HFFc6 (cell line): ENCODE measurements at places on chromosomes 5 and 9.

DNA sequence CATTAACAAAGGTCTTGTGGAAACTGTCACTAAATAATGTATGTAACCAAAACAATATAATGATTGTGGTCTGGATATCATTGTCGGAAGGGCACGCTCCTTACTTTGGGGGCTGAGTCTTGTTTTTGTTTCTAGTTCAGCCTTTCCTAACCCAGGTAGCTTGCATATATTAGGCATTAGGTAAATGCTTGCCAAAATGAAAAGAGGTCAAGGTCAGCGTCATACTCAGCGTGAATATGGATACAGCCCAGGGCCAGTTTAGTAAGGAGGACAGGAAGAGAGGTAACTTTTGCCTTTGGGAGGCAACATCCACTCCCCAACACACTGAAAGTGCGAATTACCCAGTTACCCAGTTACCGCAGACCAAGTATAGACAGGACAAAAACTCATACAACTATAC, 171.4 kb downstream of the RAB3C start:
- no peak for DNase-seq

- peak; percentile 66 for DNase-seq
These were observed 130.8 kb downstream of the C9orf152 start for GRCh38 chr9:110076894-110077725.

GRCh38 chr9:22913026-22913425, 466.4 kb downstream of the DMRTA1 start:
- no peak for DNase-seq

GRCh38 chr5:62707563-62707962, 128.9 kb downstream of the LRRC70 start:
- DNase-seq, result no peak

DNA sequence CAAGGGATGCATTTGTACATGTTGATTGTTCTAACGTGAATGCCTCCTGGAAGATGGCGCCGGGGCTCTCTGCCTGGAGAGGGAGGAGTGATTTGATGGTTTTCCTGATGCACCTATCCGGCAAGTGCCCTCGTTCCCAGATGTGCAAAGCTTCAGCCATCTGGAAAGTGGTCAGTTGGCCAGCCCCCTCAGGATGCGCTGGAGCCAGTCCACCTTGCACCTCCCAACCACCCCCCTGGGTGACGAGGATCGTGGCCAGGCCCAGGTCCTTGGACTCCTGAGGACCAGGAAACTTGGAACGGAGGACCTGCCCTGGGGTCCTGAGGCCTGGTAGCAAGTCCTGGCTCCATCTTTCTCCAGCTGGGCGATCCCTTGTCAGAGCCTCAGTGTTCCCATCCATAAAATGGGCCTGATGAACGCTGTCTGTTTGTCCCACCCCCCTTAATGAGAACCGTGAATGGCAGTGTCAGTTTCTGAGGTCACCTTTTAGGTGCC, 23.6 kb upstream of the RNU6ATAC start:
- DNase-seq, result no peak

DNA sequence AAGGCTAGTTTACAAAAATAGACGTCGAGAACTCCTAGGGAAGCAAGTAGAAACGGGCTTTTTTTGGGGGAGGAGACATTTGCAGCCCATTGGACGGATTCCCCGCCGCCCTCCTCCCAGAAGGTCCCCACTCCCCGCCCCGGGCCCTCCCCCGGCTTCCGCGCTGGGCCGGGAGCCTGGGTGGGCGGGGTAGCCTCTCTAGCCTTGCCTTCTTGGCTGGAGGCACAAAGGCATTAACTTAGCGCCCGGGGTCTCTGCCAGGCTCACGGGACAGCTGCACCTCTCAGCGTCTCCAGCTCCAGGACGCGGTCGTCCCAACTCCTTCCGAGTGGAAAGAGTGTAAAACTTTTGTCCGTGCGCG, at the start of gene DMRTA1:
Gene DMRTA1, plus strand, starts transcription at position 236 of the 361 bp plus-strand sequence. CDS start 242 bp downstream, outside the sequence.
- DNase-seq, result no peak

GRCh38 chr5:37849641-37850040, 9.8 kb upstream of the GDNF start:
- no peak for DNase-seq

DNA sequence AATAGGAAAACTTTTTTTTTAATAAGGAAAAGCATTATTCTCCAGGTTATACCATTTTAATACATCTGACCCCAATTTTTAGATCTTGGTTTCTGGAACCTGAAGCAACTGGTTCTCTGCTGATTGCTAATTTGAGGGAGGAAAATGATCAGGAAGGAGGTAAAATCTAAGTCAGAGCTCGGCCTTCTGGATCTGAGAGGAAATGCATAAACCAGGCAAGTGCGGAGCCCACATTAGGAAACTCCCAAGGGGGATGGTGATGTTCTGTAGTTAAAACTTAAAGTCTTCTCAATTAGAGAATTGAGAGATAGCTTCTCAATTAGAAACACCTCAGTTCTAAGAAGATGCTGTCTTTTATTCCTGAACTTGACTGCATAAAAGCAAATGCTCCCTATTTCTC, 113.5 kb downstream of the TSSK1B start:
- DNase-seq, result no peak

DNA sequence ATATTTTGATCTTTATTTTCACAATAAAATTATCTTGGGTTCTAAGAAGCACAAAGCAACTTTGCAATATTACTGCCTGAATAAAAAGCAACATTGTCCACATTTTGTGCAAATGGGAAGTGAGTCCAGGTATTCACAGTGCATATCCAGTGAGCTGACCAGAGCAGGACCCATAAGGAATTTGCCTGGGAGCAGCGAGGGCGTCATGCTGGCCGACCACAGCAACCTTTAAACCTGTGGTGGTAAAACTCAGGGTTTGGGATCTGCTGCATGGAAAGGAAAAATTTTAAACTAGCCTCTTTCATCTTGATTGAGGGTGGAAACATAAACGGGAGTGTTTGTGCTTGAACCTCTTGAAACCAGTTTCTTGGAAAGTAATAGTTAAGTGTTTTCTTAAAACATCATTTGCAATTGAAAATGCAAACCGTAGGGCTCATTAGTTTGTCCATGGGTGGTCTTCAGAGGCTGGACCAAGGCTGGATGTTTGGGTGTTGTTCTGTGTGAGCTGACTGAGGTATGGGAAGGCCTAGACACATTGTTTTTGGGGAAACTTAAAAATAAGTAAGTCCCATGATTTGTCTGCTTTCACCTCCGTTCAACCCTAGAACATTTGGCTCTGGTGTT, 85.0 kb upstream of the ANKH start:
- no peak for DNase-seq

DNA sequence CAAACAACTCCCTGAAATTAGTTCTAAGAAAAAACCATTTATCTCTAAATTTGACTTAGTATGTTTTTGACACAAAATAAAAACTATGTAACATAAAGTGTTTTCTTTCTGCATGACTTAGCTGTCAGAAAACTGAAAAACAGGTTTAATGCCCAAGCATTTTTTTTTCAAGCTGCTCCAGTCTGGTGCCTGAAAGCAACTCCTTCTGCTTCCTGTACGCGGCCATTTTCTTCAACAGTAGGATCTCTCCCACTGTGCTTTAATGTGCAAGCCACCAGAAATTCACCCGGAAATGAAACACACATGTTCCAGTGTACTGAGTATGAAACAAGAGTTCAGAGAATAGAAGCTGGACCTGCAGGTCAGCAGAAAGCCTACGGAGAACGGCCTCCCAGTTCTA, 161.2 kb downstream of the MED27 start:
- no peak for DNase-seq

- DNase-seq, result no peak
These were observed 124.9 kb upstream of the RUSC2 start for GRCh38 chr9:35364817-35365585.

DNA sequence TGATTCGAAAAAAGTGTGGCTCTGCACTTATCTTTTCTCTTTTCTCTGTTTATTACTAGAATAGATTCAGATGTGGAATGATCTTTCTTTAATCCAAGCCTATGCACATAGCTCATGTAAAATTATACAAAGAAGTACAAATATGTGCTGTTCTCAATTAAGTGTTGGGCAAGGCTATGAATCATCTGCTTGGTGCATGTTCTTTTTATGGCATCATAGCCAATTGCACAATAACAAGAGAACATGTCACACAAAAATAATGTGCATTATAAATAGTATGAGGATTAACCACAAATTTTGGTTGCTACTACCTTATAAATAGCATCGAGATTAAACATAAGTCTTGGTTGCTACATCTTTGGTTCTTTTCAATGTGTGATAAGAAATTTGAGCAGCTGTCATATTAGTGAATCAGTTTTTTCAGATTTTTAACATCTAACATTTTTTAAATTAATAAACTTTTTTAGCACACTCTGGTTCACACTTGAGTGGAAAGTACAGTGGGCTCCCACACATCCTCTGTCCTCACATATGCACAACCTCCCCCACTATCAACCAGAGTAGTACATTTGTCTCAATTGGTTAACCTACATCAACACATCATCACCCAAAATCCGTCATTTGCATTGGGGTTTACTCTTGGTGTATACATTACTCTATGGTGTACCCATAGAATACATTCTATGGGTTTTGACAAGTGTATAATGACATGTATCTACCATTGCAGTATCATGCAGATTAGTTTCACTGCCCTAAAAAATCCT, 6.8 kb upstream of the RECK start:
- peak; percentile 97 for DNase-seq

- no peak for DNase-seq
These were observed 14.0 kb downstream of the ATP10B start for GRCh38 chr5:160837749-160838593.

DNA sequence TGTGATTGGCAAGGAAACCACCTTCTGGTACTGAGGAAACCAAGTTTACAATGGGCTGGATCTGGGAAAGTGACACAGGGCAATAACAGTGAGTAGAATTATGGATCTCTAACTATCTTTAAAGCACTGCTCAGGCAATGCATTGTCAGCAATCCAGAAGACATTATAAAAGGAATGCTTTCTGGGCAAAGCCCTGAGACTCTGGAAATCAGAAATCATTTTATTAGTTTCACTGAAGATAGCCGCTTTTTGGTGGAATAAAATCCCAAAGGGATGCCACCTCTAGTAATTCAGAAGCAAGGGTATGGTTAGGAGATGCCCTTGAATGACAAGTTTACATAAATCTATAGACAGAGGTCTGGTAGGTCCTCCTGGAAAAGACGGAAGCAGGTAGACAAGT, 211.1 kb downstream of the DMRT2 start:
- DNase-seq, result no peak

DNA sequence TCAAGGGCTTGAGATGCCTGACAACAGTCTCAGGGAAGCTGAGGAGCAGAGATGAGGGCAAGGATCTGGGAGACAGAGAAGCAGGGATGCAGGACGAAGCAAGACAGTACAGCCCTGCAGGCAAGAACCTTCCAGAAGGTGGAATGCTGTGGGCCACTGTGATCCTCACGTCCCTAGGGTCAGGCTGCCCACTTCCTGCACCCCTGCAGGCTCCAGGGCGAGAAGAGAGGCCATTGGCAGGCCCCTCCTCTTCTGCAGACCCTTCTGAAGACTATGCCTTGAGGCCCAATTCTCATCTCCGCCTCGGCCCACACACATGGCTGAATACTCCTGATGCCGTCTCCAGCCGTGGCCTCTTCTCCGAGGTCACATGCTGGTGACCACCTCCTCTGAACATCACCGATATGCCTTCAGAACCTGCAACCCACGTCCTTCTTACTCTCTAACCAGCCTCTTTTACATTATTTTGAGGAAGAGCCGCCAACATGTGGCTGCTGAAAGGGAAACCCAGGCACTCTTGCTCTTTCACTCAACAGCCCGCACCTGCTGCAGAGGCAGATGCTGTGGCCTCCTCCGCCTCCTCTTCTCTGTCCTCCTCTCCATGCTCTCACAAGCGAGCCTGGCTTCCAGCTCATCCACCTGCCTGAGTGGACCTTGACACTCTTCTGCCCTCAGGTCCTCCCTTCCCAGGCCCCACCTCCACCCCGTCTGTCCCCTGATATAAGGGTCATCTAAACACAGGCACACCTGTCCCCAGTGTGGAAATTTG, 181.5 kb downstream of the IRX2 start:
- no peak for DNase-seq

- DNase-seq, result peak; percentile 60
These were observed 572 bp downstream of the NR4A3 start for GRCh38 chr9:99822109-99822805.

- DNase-seq, result peak; percentile 38
These were observed 27.3 kb downstream of the NME5 start for GRCh38 chr5:138111937-138112336.

DNA sequence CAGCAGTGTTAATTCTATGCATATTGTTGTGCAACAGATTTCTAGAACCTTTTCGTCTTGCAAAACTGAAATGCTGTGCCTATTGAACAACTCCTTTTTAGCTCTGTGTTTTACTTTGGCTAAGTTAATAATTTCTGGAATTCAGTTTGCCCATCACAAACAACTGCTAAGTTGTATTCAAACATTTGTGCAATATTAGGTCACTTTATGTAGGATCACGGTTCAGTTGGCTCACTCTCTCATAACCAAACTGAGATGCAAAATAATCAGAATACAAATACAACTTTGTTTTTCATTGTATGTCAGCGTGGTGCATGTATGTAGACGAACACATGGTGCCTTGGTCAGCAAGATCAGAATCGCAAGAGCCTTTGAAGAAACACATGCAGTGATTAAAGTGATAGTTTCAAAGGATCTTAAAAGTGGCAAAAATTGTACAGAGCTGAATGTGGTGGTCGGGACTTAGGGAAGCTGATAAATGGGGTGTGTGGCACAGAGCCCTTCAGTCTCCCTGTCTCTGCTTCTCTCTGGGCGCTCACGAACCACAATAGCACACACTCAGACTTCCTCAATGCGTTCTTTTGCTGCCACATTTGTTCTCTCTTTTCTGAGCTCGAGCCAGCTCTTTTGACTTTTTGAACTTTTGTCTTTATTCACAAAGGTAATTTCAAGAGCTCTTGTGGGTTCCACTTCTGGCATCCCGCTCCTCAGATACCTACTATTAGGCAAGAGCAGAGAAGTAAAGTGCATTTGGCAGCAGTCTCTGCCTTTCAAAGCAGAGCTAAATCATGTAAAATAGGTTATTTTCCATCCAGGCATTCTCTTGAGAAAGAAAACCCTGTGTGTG, 112.4 kb upstream of the CTSL start:
- DNase-seq, result no peak

- DNase-seq, result peak; percentile 97
These were observed 121.3 kb downstream of the LHFPL2 start for GRCh38 chr5:78527054-78527859.

DNA sequence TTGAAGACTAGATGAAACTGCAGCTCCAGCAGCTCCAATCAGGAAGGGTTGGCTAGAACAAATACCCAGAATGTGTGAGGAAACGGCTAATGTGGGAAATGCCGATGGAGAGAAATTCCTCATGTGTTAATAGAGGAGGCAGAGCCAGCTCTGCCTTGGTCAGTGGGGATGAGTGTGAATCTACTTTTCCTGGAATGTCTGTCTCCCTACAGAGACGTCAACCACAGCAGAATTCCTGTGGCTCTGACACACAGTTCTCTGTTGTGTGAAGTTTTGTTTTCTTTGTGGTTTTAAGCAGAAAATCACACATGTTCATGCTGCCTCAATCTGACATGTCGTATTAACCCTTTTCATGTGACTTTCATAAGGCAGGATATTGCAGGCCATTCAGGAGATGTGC, 476.6 kb upstream of the WWC1 start:
- DNase-seq, result peak; percentile 89

DNA sequence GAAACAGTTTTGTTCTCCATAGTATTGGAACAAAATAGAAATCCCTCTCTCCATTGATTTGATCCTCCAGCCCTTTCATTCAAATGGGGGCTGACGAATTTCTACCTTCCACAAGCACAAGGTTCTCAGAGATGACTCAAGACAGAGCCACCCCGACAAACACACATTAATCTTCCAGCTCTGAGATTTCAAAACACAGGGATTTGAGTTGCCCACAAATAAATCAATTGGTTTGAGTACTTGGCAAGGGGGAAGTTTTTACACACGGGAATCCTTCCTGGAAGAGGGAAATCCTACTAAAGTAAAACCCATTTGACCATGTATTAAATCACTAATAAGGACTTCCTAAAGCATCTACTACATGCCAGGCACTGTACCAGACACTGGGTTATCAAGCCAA, 5.4 kb downstream of the ADRA1B start:
- no peak for DNase-seq
